ENCODE measurements at places on chromosomes 6 and 20.

- no peaks in the 10 kb centered on the region for H3K4me1 ChIP-seq
- no peak overlapping the region for H3K27ac ChIP-seq
- no peak overlapping the region for H3K4me3 ChIP-seq
- no peak for DNase-seq
- H3K27me3 ChIP-seq: peaks cover 28% of the 10 kb centered on the region
- H3K36me3 ChIP-seq: no peaks in the 10 kb centered on the region
These were observed 148.4 kb upstream of the FBXL4 start for GRCh38 chr6:99096170-99096569.

- peaks cover 7% of the 10 kb centered on the region for H3K36me3 ChIP-seq
- DNase-seq: no peak
- peaks cover 77% of the 10 kb centered on the region for H3K4me1 ChIP-seq
- no peaks in the 10 kb centered on the region for H3K27me3 ChIP-seq
These were observed 74.7 kb upstream of the TNFAIP3 start for GRCh38 chr6:137792160-137793033.

DNA sequence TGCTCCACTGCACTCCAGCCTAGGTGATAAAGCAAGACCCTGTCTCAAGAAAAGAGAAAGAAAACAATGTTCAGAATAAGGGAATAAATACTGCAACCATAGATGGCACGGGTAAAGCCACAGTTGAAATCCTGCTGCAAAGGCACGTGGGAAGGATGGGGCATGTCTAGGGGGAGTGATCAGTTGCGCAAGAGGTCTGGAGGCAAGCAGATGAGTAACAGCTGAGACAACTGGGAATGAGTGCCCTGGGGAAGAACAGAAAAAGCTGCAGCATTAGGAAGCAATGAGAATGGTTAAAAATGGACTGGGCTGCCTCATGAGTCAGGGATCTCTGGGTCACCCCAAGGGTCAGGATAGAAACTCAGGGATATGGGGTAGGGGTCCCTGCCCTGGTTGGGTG lies 96.3 kb downstream of the GMPR start:
- H3K27me3 ChIP-seq: no peaks in the 10 kb centered on the region
- no peak for DNase-seq
- no peaks in the 10 kb centered on the region for H3K36me3 ChIP-seq
- no peak overlapping the region for H3K27ac ChIP-seq
- H3K4me1 ChIP-seq: no peaks in the 10 kb centered on the region

DNA sequence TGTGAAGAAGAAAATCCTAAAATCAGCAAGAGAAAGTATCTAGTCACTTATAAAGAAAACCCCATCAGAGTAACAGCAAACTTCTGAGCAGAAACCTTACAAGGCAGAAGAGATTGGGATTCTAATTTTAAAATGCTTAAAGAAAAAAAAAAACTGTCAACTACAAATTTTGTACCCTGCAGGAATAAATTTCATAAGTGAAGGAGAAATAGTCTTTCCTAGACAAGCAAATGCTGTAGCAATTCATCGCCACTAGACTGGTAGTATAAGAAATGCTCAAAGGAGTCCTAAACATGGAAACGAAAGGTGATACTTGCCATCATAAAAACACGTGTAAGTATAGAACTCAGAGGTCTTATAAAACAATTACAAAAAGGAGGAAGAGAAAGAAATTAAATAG lies 54.4 kb downstream of the PDSS2 start:
- H3K27me3 ChIP-seq: no peaks in the 10 kb centered on the region
- peaks cover 55% of the 10 kb centered on the region for H3K36me3 ChIP-seq
- no peak overlapping the region for H3K27ac ChIP-seq

DNA sequence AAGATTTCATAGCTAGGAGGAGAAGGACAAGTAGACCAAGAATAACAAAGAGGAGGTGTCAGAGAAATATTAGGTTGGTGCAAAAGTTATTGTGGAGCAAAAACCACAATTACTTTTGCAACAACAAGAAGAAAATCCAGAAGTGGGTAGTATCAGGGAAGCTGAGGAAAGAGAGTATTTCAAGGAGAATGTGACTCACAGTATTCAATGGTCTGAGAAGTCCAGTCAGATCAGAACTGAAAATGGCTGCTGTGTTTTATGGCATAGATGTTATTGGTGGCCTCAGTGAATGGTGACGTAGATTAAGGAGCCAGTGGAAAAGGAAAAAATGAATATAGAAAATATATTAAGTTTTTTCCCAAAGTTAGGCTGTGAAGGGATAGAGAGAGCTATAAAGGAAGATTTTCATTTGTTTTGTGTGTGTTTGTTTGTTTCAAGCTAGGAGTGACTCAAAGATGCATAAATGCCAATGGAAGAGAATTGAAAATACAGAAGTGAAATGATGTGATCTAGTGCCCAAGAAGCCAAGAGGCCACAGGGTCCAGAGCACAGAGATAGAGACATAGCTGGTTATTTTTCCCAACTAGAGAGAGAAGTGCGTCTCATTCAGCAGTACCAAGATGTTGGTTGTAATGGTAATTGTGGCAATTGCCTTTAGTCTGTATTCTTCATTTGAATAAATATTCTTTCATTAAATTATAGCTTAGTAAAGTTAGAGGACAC lies 112.8 kb downstream of the ADTRP start:
- H3K36me3 ChIP-seq: no peaks in the 10 kb centered on the region
- H3K4me3 ChIP-seq: no peak overlapping the region
- H3K4me1 ChIP-seq: peaks cover 18% of the 10 kb centered on the region
- no peak for DNase-seq
- H3K27ac ChIP-seq: peak overlapping the region; percentile 75

DNA sequence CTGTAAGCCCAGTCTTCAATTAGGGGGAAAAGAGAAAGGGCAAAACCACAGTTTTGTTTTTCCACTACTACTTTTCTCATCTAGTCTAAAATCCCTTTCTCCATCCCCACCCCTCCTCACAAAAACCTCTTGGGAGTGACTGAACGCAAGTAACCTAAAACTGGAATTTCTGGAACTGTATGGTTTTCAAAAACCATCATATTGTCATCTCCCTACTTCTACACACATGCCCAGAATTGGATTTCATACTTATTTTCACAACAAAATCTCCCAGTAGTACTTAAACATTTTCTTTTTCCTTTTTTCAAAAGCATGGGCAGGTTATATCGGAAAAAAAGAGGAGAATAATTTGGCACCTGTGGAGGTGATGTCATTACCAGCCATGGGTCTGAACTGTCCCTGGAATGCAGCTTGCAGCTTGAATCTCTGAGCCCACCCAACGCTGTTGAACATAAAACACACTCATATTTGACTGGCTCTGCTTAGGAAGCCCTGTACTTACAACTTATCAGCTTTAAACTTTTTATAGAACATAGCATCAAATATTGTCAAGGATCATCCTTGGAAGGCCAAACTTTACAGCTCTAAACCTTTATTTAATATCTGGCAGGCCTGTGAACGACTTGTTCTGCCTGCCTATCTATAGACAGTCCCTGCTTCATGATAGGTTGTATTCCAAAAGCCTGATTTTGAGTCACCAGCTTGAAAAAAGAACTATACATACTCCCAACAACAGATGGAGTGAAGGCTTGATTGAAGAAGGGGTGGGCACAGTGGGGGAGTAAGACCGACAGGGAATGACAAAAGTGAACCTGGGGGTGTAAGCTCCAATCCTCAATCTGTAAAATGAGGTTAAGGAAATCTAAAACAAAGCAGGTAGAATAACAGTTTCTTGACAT lies 59.3 kb downstream of the EPB41L2 start:
- no peak for DNase-seq
- peaks cover 14% of the 10 kb centered on the region for H3K36me3 ChIP-seq
- H3K27ac ChIP-seq: no peak overlapping the region
- no peaks in the 10 kb centered on the region for H3K4me1 ChIP-seq
- no peaks in the 10 kb centered on the region for H3K27me3 ChIP-seq

GRCh38 chr6:89566930-89567629 lies 71.5 kb downstream of the LYRM2 start:
- H3K4me1 ChIP-seq: no peaks in the 10 kb centered on the region
- no peak overlapping the region for H3K4me3 ChIP-seq
- no peak for DNase-seq
- H3K27ac ChIP-seq: no peak overlapping the region
- no peaks in the 10 kb centered on the region for H3K36me3 ChIP-seq
- no peaks in the 10 kb centered on the region for H3K27me3 ChIP-seq

GRCh38 chr20:59578436-59579403 lies 25.6 kb upstream of the PHACTR3 start:
- no peak overlapping the region for H3K4me3 ChIP-seq
- DNase-seq: no peak
- no peak overlapping the region for H3K27ac ChIP-seq
- no peaks in the 10 kb centered on the region for H3K4me1 ChIP-seq
- no peaks in the 10 kb centered on the region for H3K36me3 ChIP-seq

DNA sequence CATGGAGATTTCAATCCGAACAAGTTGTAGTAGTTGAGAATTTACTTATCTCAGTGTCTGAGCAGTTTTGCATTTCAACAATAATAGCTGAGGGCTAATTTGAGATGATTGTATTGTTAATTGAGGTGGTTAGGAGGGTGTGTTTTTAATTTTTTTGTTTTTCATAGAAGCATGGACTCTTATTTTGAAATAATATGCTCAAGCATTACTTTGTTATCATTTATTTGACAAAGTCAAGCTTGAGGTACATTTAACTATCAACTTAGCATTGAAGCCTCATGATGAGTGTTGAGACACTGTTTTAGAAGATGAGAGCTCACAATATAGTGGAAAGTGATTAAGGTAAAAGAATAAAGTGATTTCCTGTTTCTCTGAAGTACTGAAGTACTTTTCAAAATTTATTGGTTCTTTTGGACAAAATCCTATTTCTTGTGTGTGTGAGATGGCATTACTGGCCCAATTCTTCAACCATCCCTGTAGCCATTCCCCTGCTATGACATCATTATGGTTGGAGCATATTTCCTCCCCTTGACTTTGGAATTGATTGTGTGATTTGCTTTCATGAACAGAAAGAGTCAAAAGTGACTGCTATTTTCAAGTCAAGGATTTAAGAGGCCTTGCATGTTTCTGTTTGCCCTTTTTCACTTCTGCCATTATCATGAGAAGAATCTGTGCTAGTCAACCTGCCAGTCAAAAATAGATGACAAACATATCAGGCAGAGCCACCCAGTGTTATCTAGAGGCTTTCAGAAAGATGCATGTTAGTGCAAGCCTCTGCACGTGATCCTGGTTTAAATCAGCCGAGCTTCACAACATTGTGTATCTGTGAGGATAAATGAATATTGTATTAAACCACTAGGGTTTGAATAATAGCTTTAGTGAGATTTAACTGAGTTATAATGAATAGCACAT lies 1112.3 kb upstream of the CITED2 start:
- no peak overlapping the region for H3K27ac ChIP-seq
- H3K36me3 ChIP-seq: no peaks in the 10 kb centered on the region
- no peaks in the 10 kb centered on the region for H3K27me3 ChIP-seq
- H3K4me1 ChIP-seq: peaks cover 12% of the 10 kb centered on the region

- H3K27me3 ChIP-seq: no peaks in the 10 kb centered on the region
- H3K4me1 ChIP-seq: peaks cover 91% of the 10 kb centered on the region
- peaks cover 57% of the 10 kb centered on the region for H3K36me3 ChIP-seq
- H3K4me3 ChIP-seq: no peak overlapping the region
- no peak for DNase-seq
These were observed 124.8 kb upstream of the NEDD9 start for GRCh38 chr6:11357285-11357684.

DNA sequence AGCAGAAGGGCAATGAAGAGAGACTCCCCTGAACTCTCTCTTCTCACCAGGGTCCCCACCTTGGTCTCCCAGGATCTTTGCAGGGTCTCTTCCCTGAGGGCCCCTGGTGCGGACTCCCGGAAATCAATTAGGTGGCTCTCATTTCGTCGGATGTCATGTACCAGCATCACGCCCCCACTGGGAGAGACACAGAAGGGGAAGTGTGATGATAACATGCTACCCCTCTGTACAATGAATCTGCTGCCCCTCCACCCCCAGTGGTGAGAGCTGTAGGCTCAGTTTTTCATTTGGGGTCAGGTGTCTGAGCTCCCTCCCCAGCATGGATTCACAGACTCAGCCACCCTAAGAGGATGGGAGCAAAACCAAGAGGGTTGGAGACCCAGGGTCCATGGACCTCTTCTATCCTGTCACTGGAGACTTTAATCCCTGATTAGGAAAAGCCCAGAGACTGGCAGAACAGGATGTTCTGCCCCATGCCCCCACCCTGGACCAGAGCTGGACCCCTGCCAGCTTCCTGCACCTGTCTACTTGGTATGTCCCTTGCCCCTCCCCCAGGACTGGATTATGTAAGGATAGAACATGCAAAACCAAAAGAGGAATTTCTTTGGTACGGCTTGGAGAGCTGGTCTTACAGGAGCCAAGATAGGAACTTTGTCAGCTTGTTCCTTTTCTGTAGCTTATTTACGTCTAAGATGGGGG lies 11.1 kb downstream of the GGT7 start:
- H3K27me3 ChIP-seq: no peaks in the 10 kb centered on the region
- H3K4me1 ChIP-seq: no peaks in the 10 kb centered on the region
- DNase-seq: no peak
- no peak overlapping the region for H3K4me3 ChIP-seq
- H3K36me3 ChIP-seq: no peaks in the 10 kb centered on the region

DNA sequence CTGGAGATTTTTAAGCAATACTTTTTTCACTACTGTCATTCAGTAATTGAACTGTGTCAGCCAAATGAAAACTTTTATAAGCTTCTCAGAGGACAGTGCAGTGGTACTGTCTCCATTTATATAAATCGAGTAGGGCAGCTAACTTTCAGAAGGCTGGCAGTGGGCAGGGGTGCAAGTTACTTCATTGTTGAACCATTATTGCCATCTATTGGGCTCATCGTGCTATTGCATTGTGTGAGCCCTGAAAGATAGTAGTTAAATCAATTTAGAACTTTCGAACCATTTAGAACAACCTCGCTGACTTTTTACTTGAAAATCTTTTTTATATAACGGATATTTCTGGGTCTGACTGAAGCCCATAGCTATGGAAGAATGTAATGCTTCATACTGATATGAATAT lies 347.8 kb upstream of the PLCB4 start:
- DNase-seq: peak; percentile 18
- no peak overlapping the region for H3K27ac ChIP-seq
- no peaks in the 10 kb centered on the region for H3K4me1 ChIP-seq
- H3K36me3 ChIP-seq: no peaks in the 10 kb centered on the region
- no peak overlapping the region for H3K4me3 ChIP-seq

DNA sequence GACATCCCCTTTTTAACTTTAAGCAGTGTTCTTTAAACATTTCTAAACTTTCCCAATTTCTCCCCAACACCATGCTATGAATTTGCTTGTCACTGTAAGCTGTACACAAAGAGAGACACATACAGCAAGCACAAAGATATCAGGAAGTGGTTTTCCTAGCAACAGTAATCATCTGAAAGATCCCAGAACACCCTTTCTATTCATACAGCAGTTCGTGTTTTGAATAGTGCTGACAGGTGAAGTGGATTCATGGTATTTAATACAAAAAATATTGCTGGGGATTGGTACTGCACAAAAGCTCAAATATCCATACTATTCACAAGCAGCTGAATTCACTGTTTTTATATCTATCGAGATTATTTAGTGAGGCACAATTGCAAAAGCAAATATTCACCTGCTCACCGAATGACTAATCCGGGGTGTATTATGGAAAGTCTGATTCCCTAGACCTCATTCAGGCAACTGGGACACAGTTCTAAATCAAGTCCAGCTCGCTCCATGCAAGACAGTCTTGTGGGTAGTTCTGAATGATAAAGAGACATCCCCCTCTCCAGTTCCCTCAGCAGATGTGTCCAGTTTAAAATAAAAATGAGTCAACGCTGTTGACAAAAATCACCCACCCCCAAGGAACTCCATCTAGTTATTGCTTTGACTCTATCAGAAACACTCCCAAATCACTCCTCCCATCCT lies 107.1 kb upstream of the TSHZ2 start:
- no peaks in the 10 kb centered on the region for H3K4me1 ChIP-seq
- no peak overlapping the region for H3K4me3 ChIP-seq
- DNase-seq: no peak
- H3K36me3 ChIP-seq: no peaks in the 10 kb centered on the region
- no peak overlapping the region for H3K27ac ChIP-seq
- H3K27me3 ChIP-seq: peaks cover 3% of the 10 kb centered on the region

Data from activated naive CD8-positive, alpha-beta T cell treated with anti-CD3 and anti-CD28 coated beads, Interleukin-2, amount 50 U/mL, for 24 hours (primary cell).